ENCODE measurements at places on chromosomes 12 and 14. TPM values are rescaled to one million over a fixed set of nuclear protein-coding genes. Genes with fewer than 3 reads are reported as not detected.

Gene TRHDE
- 21.4 TPM for total RNA-seq

DNA sequence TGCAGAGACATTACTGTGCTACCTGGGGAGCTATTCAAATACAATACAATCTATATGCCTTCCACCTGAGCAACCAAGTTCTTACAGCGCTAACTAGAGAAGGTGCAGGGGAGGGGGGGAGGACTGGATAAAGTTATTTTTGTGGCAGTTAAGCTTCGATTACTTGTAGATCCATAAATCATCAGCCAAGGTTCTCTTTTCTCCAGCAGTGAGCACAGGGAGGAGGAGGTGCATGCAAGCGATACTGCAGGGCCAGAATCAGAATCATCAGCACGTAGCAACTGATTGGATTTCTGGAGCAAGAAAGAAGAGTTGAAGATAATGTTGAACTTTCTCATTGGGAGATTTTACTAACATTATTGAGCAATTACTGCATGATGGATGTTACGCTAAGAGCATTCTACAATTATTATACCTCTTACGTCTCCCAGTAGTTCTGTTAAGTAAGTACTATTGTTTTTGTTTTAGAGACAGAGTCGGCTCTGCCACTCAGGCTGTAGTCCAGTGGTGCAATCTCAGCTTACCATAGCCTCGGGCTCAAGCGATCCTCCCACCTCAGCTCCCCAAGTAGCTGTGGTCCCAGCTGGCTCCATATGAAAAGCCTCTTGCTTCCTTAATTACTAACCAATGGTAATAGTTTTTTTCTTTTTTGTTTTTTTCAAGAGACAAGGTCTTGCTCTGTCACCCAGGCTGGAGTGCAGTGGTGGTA, 74.6 kb upstream of the EEA1 start:
- no peak for DNase-seq

Gene JDP2
- 24.6 TPM for total RNA-seq

Gene OTX2
- not detected for total RNA-seq

Gene RSRC2
- 87.4 TPM for total RNA-seq

- DNase-seq = no peak
These were observed 274.2 kb downstream of the SSPN start for GRCh38 chr12:26469421-26470180.

Gene TRPV4
- total RNA-seq = 0.90 TPM

Gene DERA
- 36.5 TPM for total RNA-seq

DNA sequence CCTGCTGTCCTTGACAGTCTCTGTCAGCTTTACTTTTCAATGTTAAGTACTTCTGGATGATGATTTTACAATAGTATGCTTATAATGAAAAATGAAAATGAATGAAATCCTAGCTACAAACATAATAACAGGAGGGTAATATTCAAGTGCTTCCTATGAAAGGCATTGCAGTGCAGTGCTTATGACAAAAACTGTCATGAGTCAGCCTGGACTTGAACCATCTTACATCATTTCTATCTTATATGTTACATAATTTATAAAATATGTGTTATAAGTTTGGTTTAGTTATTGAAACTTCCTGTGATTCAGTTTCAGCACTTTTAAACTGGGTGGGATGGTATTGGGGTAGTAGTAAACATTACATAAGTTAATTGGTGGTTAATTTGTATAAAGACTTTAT, 451.7 kb downstream of the TMEM117 start:
- no peak for DNase-seq

Gene GDF3
- total RNA-seq = not detected

Gene ANO4
- 3.5 TPM for total RNA-seq

Gene SYT1
- 13.8 TPM for total RNA-seq

Gene ASIC1
- 2.7 TPM for total RNA-seq

Gene NEDD1
- 40.8 TPM for total RNA-seq

Gene OR6C75
- total RNA-seq = not detected

GRCh38 chr12:91333966-91334365, 151.3 kb upstream of the DCN start:
- DNase-seq = no peak

DNA sequence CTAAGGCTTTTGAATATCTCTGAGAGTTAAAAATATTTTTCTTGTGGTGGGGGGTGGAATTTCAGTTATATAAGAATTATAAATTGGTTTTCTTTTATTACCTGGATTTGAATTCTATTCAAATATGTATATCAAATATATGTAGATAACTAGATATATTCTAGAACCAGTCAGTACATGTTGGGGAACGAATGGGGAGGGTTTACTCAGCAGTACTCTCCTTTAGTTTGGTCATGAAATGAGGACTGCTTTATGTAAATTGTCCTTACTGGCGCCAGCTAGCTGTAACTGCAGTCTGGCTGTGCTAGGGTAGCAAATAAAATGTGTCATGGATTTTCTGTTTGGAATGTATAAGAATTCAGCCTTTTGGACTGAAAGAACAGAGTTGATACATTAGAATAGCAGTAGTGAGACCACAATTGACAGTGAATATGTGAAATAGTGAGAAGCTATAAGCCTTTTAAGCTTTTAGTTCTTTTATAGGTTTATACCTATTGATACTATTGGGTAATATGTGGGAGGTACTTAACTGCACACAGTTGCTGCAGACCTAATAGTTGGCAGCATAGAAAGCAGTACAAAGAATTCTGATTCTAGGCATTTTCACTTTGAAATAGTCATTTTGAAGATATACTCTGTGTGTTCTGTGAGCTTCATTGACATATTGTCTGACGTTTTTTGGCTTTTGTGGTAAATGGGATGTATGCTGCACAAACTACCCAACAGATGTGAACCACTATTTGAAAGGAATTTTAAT, 29.0 kb downstream of the ATF7IP start:
- peak; percentile 13 for DNase-seq

GRCh38 chr12:117344716-117345115, 16.7 kb downstream of the NOS1 start:
- DNase-seq = no peak

GRCh38 chr14:101820283-101820798, 58.8 kb downstream of the PPP2R5C start:
- no peak for DNase-seq

Measured in urinary bladder (tissue), 4 donors.